ENCODE measurements at places on chromosomes 12 and 14.

- no peak for DNase-seq
These were observed 2.6 kb downstream of the GPR162 start for GRCh38 chr12:6824085-6824775.

DNA sequence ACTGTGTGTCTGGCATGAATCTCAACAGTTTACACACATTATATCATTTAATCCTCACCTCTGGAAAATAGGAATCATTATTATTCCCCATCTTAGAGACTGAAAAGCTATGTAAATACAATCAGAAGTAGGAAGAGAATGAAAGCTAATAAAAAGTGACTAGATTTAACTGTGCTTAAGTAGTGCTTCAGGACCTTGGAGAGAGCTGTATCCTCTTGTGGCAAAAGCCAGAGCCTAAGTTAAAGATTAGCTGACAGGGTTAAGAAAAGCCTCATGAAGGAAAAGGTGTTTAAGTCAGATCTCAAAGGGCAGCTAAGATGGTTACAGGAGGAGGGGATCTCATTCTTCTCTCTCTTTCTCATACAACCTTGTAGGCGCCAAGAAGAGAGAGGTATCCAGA lies 65.3 kb upstream of the TMEM233 start:
- DNase-seq = no peak

GRCh38 chr12:10408842-10409241 lies 715 bp downstream of the KLRC4 start:
- no peak for DNase-seq

GRCh38 chr12:85720308-85721033 lies 115.7 kb downstream of the RASSF9 start:
- no peak for DNase-seq

GRCh38 chr14:49692811-49693734 lies at the start of gene KLHDC1:
Gene KLHDC1 (plus strand): TSS chr14:49693120. CDS start chr14:49693195, 75 bp downstream.
- peak; percentile 79 for DNase-seq

DNA sequence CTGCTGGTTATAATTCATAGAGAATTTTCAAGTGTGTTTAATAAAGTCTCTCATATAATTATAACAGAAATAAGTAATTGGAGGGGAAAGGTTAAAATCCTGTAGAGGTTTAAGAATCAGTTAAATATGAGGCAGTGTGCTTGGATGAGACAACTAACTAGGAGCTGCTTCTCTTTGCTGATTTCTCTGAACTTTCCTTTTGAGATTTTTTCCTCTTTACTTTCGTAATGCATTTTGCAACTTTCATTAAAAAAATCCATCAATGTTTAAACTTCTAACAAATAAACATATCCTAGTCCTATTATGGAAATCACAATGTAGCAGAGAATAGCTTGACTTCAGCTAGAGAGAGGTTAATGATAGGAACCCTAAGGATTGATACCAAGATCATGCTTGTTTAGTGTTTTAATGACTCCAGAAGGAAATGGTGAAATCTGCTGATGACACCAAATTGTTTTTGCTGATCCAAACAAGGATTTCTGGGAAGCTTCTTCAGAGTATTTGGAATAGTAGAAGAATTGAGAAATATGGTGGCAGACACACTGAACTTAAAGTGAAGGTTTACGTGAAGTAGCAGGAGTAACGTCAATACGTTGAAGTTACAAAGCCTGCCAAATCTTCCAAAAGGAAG lies 122.6 kb downstream of the RAD51B start:
- DNase-seq = no peak

GRCh38 chr12:5034603-5035002 lies 9.1 kb upstream of the KCNA5 start:
- DNase-seq = no peak

- DNase-seq = no peak
These were observed 16.2 kb downstream of the ACIN1 start for GRCh38 chr14:23078692-23079116.

DNA sequence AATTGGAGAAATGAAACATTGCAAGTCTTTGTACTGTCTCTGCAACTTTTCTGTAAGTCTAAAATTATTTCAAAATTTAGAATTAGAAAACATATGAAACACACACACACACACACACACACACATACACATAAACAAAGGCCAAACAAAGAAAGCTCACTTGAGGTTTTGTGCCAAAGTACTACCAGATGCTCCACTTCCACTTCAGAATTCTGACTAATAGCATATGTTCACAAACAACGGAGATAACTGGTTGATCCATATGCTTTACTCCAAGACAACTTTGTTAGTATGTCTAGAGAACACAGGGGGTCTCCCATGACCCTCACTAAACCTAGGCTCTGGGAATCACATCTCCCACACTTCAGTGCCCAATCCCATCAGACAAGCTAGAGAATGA lies 133.8 kb upstream of the CLEC14A start:
- DNase-seq = no peak

DNA sequence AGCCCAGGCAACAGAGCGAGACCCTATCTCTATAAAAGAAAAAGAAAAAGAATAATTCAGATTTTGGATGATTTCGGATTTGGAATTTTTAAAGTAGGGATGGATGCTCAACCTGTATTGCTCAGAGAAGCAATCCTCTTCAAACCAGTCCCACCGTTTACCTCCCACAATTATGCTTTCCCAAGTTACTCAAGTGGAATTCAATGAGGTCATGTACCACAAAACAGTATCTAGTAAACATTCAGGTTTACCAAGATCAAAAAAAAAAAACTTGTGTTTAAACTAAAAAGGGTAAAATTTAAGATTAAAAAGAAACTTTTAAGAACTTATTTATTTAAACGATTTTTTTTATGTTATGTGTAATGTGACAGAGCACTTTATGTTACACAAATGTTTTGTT lies 2.5 kb downstream of the KDM5A start:
- DNase-seq = no peak

All from CD4-positive, alpha-beta memory T cell (primary cell).